NCI-H1092 treated with DMSO at 0.1 percent for 48 hours (cell line): ENCODE measurements at places on chromosomes 1 and 21.

DNA sequence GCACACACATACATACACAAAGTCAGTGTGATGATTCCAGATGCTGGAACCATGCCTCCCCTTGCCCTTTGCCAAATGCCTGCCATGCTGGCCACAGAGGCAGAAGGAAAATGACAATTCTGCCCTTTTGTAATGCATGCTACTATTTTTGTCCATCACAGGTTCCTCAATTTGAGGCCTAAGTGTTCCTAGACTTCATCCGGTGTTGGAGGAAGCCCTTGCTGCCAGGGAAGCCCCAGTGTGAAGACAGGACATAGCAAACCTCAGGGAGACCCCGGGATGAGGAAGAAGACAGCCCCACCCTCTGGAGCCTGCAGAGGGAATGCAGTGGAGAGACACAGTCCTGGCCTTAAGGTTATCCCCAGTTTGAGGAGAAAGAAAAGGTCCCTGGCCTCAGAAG, 14.4 kb downstream of the PRR9 start:
- no peak for DNase-seq

GRCh38 chr1:36762174-36762573, 272.1 kb downstream of the GRIK3 start:
- no peak for DNase-seq

- no peak for DNase-seq
These were observed 458.1 kb downstream of the DISC1 start for GRCh38 chr1:232084584-232085223.

DNA sequence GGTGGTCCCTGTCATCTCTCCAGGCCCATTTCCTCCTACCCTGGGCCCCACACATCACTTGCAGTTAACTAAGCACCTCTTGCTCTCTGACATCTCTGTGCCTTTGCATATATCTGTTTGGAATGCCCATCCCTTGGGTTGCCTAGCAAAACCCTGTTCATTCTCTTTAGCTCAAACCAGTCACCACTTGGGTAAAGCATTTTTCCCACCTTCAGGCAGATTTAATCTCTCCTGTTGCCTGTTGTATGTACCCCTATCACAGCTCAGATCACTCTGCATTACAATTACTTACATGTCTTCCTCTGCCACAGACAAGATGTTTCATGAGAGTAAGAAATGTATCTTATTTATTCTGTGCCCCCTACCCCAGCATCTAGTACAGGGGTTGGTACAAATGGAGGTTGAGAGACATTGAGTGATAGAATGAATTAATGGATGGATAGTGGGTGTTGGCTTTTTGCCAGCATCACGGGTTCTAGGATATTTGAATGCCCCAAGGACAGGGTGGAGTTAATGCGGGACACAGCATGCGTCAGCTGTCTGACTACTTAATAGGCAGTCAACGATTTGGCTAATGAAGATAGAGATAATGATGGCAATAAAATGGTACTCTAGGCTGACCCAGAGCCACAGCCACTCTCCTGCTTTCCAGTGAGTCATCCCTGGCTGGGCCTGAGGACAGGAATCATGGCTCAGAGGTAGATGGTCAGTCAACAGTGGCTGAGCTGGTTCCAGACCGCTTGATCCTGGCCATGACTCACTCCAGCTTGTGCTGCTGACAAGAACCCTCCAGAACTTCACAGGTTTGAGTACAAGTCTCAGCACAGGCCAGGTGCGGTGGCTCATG, 6.5 kb downstream of the NR0B2 start:
- no peak for DNase-seq

GRCh38 chr21:37792046-37792445, 124.2 kb downstream of the KCNJ6 start:
- DNase-seq, result no peak

- no peak for DNase-seq
These were observed 105.2 kb downstream of the EDEM3 start for GRCh38 chr1:184649451-184649888.

DNA sequence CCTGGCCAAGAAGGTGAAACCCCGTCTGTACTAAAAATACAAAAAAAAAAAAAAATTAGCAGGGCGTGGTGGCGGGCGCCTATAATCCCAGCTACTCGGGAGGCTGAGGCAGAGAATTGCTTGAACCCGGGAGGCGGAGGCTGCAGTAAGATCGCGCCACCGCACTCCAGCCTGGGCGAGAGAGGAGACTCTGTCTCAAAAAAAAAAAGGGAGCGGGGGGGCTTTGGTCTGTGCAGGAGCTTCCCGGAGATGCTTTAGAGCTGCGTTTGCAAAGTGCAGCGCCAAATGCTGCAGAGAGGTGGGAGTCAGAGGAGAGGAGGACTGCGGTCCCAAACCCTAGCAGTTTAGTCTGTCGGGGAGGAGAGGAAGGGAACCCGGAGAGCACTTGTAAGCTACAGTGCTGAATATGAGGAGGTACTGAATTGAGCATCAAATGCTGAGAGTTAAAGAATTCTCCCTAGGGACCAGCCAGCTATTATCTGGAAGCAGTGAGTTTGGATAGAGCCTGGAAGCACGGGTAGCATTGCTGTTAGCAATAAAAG, 569 bp downstream of the FALEC start:
- DNase-seq, result peak; percentile 36

GRCh38 chr1:217137210-217137881, 414.1 kb upstream of the ESRRG start:
- no peak for DNase-seq

DNA sequence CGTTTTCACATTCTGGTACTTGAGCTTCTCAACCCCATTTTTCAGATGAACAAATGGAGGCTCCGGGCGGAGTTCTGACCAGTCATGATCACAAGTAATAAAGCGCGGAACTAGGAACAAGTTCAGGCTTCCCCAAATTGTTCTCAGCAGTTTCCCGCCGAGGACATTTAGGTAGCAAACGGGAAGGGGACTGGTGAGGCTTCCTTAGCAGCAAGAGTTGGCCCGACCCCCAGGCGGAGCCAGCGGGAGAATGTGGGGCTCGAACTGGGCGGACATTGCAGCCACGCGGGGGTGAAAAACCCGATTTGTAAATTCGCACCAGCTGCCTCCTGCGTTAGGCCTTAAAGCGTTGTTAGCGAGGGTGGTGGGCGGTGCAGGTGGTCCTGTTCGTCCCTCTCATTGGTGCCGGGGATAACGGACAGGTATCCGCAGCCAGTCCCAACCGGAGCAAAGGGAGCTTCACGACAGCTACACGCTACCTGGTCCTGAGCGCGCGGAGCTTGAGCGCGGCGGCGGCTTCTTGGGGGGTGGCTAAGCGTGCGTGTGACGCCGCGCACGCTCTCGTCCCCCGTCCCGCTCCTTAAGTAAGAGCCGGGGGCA, 15.3 kb downstream of the SEMA6C start:
- peak; percentile 89 for DNase-seq

- no peak for DNase-seq
These were observed 8.9 kb downstream of the CASP9 start for GRCh38 chr1:15515022-15515663.

DNA sequence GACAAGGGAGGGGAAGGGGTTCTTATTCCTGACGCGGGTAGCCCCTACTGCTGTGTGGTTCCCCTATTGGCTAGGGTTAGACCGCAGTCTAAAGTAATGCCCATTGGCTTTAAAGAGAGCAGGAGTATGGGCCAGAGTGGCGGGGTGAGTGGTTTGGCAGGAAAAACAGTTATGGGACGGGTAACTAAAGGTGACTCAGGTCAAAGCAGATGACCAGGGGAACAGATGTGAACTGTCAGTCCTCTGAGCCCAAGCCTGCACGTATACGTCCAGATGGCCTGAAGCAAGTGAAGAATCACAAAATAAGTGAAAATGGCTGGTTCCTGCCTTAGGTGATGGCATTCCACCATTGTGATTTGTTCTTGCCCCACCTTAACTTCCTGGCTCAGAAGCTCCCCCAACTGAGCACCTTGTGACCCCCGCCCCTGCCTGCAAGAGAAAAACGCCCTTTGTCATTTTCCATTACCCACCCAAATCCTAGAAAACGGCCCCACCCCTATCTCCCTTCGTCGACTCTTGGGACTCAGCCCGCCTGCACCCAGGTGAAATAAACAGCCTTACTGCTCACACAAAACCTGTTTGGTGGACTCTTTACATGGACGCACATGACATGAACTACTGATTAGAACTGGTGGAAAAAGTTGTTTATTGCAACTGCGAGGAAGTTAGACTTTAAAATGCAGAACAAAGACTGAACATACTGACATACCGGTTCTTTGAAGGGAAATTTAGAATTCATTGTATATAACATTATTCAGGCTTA, 758 bp upstream of the ATAD3B start:
- no peak for DNase-seq

DNA sequence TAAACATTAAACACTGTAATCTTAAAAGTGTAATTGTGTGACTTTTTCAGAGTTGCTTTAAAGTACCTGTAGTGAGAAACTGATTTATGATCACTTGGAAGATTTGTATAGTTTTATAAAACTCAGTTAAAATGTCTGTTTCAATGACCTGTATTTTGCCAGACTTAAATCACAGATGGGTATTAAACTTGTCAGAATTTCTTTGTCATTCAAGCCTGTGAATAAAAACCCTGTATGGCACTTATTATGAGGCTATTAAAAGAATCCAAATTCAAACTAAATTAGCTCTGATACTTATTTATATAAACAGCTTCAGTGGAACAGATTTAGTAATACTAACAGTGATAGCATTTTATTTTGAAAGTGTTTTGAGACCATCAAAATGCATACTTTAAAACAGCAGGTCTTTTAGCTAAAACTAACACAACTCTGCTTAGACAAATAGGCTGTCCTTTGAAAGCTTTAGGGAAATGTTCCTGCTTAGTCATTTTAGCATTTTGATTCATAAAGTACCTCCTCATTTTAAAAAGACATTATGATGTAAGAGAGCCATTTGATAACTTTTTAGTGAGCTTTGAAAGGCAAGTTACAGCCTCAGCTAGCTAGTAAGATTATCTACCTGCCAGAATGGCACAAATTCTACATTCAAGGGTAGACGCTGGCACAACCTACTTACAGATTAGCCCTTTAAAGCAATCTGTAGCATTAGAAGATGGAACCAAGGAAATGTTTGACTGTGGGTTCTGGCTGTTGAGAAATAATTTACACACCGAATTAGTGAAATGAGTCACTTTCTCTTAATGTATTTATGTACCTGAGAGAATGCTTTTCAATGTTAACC, 9.4 kb downstream of the SOD1 start:
- no peak for DNase-seq

GRCh38 chr1:110535985-110536384, 17.0 kb upstream of the KCNA10 start:
- no peak for DNase-seq

GRCh38 chr1:89609781-89610456, 23.0 kb upstream of the LRRC8C start:
- no peak for DNase-seq

DNA sequence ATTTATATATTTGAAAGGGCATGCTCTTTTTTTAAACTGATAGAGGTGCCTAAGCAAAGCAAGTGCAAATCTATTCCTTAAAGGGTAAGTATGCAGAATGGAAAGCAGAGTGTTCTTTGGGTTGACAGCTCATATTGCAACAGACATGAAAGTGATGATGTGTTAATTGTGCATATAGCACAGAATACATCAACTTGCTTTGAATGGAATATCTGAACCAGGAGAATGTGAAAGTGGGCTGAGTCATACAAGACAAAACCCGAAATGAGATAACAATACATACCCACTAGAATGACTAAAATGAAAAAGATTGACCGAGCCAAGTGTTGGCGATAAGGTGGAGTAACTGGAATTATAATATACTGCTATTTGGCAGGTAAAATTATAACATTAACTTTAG, 4.3 kb downstream of the CR1 start:
- DNase-seq, result no peak

- DNase-seq, result no peak
These were observed 146.4 kb downstream of the LRIG2 start for GRCh38 chr1:113219377-113219776.

DNA sequence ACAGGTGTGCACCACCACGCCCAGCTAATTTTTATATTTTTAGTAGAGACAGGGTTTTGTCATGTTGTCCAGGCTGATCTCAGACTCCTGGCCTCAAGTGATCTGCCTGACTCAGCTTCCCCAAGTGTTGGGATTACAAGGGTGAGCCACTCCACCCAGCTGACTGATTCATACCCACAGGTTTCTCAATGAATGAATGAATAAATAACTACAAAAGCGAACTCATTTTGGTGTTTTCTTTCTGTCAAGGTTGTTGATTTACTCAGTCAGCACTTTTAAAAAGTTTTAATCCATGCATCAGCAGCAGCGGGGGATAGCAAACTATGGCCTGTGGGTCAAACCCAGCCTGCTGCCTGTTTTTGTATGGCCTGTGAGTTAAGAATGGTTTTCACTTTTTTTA, 217.5 kb downstream of the FAF1 start:
- DNase-seq, result no peak
